RCC 7860 (cell line): ENCODE measurements at places on chromosomes 2 and 18.

GRCh38 chr2:25315316-25315680 is 26.4 kb downstream of the DNMT3A start:
- DNase-seq = no peak

DNA sequence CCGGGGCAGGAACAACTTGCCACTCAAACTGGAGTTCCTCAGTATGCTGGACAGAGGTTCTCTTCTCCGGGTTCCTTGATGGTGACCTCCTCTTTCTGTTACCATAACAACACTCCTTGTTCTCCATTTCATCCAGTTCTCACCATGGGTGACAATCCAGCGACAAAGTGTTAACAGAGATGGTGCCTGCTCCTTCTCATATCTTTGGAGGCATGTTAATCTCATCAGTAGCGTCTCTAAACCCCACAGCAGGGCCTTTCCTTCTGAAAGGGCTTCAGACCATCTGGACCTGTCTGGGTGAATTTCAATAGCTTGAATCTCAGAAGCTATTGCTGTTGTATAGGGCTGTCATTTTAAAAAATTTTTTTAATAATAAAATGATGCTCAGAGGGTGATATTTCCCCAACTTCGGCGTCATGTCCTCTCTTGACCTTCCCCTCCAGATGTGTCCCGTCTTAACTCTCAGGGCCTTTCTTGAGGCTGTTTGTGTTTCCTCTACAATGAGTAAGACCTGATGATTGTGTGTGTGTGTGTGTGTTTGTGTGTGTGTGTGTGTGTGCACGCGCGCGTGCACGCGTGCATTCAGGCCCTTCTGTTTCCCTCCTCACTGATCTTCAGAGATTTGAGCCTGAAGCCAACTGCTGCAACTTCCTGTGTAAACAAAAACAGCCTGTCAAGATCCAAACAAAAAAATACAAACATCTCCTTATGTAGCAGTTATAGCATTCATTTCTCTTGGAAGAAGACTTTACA is 24.3 kb upstream of the CETN1 start:
- no peak for DNase-seq

DNA sequence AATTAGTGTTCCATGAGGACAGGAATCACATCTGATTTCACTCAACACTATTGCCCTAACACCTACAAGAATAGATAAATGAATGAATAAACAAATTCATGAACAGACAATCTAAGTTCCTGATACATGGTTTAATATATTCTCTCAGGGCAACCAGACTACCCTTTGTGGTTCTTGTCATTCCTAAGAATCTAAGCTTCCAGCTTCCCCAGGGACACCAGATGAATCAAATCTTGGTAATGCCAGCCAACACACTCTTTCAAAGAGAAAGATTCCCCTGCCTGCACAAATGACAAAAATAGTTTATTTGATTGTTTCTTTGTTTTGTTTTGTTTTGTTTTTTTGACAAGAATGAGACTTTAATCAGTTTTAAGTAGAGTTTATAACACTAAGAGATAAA is 237.5 kb upstream of the CHAC2 start:
- DNase-seq = no peak

DNA sequence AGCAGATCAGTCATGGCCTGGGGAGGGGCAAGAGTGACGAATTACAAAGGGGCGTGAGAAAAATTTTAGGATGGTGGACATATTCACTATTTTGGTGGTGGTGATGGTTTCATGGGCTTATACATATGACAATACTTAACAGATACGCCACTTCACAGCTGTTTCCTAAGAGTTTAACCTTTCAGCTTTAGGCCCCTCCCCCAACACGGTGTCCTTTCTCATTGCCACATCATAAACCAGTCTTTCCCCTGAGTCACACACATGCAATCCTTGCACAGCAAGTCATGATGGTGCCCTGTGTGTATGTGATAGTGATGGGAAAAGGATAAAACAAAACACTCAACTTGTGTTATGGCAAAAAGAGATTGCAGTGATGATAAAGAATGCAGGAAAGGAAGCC is 47.6 kb upstream of the IL1R1 start:
- DNase-seq = peak; percentile 68

DNA sequence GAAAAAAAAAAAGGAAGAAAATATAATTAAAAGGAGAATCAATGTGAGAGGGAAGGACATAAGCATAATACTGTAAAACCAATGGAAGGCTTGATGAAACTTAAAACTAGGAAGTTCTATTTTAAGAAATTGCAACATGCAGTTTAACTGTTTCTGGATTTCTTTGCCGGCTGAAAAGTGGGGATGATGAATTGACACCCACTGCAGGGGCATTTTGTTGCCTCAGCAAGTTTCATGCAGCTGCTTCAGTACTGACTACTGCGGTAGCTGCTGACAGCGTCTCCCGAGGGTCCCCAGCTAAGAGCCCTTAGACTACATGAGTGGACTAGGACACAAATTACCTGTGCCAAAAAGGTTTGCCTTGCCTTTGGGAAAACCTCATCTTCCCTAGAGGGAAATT is 69.2 kb downstream of the B3GNT2 start:
- no peak for DNase-seq

DNA sequence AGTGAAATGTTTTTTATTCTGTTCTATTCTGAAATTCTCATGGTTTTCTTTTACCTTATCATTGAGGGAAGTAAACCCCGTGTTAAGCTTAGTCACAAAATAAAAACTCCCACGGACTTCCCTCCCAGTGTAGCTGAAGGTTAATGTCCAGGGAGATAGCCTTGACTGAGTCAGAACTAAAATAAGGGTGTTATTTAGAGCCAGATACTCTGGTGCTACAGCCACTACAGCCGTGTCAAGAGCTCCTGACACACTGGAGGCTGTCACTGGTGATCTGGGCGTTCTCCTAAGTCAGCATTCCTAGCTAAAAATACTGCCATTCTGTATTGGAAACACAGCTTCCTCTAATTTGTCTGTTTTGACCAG is 82.0 kb upstream of the RANBP2 start:
- peak; percentile 90 for DNase-seq

DNA sequence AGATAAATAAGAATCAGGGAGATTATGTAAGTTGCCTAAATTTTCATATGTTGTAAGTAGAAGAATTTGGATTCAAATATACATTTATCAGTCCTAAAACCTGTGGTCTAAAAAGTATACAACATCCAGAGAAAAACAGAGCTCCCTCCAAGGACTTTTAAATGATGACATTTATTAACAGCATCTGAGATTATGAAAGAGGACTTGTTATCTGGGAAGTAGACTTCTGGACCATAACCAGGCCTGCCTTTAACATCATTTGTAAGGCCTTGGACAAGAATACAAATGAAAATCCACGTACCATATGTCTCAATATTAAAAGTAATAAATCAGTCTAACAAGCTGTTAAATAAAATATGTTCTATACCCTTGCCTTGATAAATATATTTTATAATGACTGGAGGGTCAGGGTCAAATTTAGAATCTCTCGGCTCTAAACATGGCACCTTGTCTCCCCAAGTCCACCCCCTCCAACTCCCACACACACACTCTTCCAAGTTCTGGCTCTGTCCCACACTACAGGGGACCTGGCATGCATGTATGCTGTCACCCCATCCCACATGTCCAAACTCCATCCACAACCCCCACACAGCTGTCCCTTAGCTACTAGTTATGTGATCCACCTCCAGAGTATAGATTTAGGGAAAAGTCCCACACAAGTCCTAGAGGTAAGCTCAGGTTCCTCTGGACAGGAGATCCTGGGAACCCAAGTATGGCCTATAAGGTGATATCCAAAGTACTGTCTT is 382.6 kb downstream of the CDH2 start:
- DNase-seq = no peak

DNA sequence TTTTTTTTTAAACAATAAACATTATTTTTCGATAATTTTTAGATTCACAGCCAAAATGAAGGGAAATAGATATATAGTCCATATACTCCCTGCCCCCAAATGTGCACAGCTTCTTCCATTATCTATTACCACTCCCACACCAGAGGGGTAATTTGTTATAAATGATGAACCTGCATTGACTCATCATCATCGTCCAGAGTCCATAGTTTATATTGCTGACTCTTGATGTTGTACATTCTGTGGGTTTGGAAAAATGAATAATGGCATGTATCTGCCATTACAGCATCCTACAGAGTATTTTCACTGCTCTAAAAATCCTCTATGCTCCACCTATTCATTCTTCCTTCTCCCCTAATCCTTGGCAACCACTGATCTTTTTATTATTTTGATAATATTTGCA is 121.5 kb downstream of the LTBP1 start:
- DNase-seq = peak; percentile 88

DNA sequence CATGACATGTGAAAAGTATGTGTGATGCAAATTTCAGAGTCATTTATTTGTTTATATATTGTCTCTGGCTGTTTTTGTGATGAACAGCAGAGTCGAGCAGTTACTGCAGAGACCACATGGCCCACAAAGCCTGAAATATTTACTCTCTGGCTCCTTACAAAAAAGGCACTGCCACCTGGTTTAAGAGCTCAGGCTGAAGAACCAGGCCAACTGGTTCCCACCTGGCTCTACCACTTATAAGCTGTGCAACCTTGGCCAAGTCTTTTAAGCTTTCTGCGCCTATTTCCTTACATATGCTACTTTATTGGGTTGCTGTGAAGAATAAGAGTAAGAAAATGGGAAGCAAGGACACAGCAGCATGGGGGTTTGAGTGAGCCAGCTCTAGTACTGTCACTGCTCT is 207.6 kb downstream of the L3MBTL4 start:
- DNase-seq = no peak

- DNase-seq = no peak
These were observed 18.1 kb downstream of the LPIN2 start for GRCh38 chr18:2994603-2995432.
